ENCODE measurements at places on chromosomes 1 and 21.

DNA sequence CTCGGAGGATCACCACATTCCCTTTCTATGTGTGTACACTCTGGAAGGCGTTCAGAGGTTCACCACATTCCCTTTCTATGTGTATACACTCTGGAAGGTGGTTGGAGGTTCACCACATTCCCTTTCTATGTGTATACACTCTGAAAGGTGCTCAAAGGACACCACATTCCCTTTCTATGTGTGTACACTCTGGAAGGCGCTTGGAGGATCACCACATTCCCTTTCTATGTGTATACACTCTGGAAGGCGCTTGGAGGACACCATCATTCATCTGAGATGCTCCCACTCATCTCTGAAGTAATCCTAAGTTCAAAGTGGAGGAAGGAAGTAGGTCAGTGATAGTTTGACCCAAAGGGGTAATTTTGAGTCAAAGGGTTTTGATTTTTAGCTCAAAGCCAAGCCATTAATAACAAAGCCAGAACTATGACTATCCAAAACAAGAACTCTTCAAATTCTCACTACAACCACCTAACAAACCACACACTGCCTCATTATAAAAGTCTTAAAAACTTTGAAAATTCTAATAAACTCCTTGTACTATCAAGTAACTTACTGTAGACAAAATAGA, 32.9 kb downstream of the NRIP1 start:
- DNase-seq, result no peak

DNA sequence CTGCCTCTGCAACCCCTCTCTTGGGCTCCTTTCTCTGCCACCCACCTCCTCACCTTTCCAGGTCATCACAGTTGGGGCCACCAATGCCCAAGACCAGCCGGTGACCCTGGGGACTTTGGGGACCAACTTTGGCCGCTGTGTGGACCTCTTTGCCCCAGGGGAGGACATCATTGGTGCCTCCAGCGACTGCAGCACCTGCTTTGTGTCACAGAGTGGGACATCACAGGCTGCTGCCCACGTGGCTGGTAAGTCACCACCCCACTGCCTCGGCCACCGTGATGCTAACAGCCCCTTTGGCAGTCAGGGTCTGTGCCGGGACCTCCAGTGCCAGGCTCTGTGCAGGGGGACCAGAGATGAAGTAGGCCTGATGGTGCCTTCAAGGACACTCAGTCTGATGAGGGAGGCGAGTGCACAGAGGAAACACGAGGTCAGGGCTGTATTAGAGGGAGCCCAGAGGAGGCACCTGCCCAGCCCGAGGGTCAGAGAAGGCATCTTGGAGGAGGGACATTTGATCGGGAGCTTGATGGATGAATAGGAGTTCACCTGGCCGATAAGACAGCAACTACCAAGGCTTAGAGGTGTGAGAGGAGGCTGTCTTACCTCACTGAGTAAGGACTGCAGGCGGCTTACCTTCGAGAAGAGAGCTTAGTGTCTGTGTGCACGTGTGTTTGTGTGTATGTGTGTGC, 18.1 kb downstream of the PCSK9 start:
- DNase-seq, result no peak

DNA sequence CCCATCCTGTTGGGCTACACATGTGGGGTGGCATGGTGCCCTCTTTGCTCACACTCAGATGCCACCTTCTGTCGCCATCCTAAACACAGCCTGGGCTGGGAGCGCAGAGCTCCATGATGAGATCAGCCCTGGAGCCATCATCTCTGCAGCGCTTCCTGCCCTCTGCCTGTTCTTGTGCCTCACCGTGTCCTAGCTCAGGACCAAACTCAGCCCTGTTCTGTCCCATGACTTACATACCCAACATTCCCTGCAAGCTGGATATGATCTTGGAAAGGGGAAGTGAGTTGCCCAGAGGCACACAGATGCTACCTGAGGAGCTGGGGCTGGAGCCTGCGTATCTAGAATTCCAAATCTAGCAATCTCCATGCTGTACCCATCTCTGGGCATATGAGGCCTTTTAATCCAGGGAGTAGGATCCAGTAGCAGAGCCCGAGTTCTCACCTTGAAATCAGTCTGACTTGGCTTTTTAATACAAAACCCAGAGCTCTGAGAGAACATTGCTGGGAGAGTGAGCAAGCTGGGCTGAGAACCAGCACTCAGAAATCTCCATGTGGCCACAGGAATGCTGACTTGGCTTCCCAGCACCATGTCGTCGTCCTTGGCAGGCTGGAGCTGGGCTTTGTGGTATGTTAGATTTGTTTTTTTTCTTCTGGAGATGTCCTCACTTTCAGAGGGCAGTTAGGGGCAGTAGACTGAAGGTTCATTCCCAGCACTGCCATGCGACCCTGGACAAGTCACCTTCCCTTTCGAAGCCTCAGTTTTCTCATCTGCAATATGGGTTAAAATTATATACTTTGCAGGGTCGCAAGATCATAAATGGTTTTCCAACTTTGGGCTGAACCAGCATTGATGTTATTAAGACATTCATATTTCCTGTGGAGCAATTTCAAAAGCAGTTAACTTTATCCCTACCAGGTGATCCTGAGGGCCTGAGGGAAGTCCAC, 2.6 kb downstream of the ALPL start:
- peak; percentile 54 for DNase-seq

GRCh38 chr1:75732703-75733102, 8.2 kb downstream of the ACADM start:
- no peak for DNase-seq

GRCh38 chr1:228162286-228163006, 3.2 kb upstream of the IBA57 start:
- DNase-seq, result peak; percentile 55

DNA sequence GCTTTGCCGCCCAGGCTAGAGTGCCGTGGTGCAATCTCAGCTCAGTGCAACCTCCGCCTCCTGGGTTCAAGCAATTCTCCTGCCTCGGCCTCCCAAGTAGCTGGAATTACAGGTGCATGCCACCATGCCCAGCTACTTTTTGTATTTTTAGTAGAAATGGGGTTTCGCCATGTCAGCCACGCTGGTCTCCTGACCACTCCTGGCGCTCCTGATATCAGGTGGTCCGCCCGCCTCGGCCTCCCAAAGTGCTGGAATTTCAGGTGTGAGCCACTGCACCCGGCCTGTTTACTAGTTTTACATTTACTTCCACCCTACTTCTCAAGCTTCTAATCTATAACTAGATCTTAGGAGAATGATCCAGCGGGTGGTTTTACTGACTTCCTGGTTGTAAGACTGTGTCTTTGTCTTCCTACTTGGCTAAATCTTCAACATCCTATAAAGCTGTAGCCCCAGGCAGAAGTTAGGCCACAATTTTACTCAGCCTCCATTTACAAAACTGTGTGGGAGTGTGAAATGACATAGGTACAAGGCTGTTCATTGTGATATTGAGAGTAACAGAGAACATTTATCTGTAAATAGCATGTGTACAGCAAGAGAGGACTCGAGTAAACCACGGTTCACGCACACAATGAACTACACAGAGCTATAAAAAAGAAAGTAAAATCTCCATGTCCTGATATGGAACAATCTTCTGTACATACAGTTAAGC, 9.6 kb upstream of the POU2F1 start:
- no peak for DNase-seq

- DNase-seq, result no peak
Observed at GRCh38 chr1:51000160-51000559, 30.1 kb downstream of the CDKN2C start.

GRCh38 chr1:39733161-39733560, 5.5 kb upstream of the PPIE start:
- DNase-seq, result no peak

GRCh38 chr1:1510912-1511532, 940 bp upstream of the ATAD3A start:
- peak; percentile 4 for DNase-seq

All from tongue (tissue), 3 donors.